ENCODE measurements at places on chromosomes 3 and 15.

DNA sequence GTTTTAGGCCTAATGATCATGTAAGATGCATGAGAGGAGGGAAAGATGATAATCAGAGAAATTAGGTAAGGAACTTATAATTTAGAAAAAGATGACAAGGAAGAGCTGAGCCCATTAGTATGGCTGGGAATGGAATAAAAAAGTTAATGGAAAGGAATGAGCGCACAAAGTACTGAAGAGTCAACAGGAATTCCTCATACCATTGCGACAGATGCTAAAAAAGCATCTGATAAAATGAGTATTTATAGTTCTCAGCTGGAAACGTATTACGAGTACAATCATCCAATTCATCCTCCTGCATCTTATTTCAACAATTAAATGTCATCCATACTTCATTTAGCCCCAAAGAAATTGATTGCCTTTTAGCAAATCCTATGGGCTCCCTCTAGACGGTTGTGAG lies 58.9 kb downstream of the TMCC1 start:
- DNase-seq: no peak

GRCh38 chr15:39462691-39463090 lies 118.2 kb upstream of the THBS1 start:
- DNase-seq: peak; percentile 87

DNA sequence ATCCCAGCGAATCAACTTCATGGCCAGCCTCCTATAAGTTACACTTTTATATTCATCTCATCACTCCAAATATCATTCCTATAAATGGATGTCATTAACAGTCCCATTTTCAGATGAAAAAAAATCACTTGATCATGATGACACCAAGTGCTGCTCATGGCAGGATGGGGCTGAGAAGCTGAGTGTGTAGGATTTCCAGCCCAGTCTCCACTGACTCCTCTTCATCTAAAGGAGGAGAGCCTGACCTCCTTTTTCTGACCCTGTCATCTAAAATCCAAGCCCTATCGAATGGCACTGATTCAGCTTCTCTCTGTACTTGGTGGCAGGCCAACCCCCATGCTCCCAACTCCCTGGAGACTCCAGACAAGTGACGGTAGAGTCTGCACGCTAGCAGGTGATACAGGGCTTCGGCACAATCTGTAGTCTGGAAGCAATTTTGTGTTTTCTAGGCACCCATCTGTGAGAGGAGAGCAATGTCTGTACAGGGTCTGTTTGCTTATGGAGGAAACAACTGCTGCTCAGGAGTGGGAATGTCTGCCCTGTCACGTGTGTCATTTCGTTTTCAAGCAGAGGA lies 103.2 kb downstream of the EPHB1 start:
- no peak for DNase-seq

GRCh38 chr3:23797491-23797890 lies 8.3 kb upstream of the UBE2E1 start:
- no peak for DNase-seq

DNA sequence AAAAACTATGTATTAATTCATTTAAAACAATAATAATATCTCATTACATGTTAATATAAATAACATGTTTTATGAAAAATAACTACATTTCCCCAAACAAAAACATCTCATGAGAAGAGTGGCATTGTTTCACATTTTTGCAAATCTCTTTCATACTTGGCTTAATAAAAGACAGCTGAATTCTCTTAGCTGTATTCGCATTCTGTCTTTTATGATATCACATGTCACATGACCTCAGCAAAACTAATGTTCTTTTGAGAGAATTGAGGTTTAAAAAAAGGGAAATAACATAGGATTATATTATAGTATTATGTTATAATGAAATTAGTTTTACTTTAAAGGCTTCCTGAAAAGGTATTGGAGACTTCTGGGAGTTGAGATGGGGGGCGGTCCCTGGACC lies 48.4 kb upstream of the SPPL2A start:
- DNase-seq: no peak

DNA sequence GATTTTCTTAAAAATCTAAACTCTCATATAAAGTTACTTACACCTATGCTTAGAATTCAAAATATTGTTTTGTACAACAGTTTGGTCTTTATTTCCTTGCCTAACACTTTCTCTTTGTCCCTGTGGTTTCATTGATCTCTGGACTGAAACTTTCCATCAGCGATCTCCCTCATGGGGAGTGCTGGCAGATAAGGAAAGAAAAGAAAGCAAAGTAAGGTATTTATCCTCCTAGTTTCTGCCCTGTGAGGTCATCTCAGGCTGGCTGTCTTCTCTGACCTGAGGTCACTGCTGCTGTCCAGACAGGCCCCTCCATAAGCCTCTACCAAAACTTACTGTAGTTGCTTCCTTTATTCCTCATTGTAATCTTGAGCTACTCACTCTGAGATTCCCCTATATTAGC lies 57.9 kb upstream of the EPHA6 start:
- no peak for DNase-seq
